ENCODE measurements at places on chromosomes 13 and 19.

DNA sequence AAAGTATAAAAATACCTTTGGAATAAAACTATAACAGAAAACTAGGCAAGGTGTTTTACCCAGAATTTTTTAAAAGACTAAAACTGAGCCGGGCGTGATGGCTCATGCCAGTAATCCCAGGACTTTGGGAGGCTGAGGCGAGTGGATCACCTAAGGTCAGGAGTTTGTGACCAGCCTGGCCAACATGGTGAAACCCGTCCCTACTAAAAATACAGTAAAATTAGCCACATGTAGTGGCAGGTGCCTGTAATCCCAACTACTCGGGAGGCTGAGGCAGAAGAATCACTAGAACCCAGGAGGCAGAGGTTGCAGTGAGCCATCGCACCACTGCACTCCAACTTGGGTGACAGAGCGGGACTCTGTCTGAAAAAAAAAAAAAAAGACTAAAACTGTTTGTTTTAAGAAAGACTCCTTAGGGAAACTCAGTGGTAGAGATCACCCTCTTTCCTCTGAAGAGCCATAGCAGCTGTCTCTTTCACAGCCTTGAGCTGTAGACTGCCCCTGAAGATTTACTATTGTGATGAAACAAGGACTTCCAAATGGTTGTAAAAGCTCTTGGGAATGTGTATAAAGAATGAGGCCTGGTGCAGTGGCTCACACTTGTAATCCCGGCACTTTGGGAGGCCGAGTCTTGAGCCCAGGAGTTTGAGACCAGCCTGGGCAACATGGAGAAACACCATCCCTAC, 14.7 kb upstream of the KCTD4 start:
- DNase-seq: no peak

DNA sequence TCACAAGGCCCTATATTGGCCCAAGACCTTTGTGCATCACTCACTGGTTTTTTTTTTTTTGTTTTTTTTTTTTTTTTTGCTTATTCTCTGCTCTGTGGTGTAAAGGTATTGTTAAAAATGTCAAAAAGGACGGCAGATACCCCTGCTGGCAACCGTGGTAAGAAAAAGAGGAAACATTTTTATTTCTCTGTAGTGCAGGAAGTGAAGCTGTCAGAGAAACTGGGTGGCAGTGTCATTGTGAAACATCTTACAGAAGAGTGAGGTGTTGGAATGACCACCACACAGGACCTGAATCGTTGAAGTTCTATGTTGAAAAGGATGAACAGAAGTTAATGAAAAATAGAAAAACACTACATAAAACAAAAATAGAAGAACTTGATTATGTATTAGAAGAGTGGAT, 346.4 kb downstream of the FGF9 start:
- DNase-seq: no peak

DNA sequence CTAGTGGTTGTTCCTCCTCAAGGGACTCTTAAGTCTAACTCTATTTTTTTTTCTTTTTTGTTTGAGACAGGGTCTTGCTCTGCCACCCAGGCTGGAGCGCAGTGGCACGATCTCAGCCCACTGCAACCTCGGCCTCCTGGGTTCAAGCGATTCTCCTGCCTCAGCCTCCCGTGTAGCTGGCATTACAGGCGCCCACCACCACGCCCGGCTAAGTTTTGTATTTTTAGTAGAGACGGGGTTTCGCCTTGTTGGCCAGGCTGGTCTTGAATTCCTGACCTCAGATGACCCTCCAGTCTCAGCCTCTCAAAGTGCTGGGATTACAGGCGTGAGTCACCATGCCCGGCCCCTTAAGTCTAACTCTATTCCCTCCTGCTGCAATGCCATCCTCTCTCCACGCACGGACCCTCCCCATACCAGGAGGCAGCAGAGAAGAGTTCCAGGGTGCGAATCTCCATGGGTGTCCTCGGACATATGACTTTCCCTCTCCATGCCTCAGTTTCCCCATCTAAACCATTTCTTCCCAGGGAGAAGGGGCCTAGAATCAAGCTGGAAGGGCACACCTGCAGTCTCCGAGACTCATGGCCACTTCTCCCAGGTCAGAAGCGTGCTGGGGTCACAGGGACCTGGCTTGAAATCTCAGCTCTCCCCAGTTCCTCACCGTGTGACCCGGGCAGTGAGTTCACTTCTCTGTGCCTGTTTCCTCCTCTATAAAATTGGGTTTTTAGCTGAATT, 6.0 kb upstream of the BCL3 start:
- no peak for DNase-seq

DNA sequence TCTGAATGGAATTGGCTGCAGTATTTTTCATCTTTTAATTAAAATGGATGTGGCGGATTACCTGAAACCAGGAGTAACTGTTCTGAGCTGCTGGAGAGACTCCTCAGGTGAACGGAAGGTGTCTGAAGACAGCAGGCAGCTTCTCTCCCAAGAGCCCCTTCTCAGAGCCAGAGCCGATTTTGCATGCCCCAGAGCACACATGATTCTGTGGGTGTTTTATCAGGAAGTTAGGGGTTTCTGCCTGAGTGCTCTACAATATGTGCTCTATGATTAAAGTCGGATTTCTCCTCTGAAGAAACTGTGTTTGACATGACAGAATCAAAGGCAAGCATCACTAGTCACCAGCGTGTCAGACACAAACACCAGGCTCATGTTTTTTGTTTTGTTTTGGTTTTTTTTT, 60.7 kb upstream of the MCF2L start:
- DNase-seq: no peak

GRCh38 chr19:17575871-17576757, 20.7 kb downstream of the COLGALT1 start:
- DNase-seq: no peak

DNA sequence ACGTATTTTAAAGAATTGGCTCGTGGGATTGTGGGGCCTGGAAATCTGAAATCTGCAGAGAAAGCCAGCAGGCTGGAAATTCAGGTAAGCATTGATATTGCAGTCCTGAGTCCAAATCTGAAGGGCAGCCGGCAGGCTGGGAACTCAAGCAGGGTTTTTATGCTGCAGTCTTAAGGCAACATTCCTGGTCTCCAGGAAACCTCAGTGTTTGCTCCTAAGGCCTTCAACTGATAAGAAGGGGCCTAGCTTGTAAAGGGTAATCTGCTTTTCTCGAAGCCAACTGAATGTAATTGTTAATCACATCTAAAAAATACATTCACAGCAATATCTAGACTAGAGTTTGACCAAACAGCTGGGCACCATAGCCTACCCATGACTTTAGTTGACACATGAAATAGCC, 154.4 kb downstream of the EFNB2 start:
- DNase-seq: no peak

DNA sequence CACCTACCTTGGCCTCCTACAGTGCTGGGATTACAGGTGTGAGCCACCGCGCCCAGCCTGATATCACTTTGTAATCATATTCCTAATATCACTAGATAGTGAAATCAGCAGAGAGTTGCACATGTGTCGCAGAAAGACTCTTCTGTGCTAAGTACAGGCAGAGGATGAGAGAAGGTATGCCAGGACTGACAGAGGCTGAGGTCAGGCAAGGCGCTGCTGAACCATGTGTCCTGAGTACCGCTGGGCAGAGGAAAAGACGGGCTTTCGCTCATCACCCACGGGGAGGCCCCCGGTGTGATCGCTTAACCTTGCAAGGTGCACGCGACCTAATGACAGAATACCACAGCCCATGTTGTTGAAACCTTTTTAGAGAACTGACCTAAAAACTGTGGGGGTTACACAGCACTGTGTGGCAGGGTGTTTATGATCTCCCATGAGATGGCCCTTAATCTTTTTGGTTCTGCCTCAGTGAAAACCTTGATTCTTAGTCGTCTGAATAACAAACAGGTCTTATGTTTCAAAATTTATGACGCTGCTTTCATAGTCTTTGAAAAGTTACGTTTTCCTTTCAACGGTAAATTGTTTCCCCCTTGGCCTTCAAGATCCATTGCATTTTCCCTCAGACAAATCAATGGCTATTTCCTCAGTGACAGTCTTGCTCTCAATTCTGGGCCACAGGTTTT, 12.2 kb downstream of the GJA3 start:
- DNase-seq: no peak

DNA sequence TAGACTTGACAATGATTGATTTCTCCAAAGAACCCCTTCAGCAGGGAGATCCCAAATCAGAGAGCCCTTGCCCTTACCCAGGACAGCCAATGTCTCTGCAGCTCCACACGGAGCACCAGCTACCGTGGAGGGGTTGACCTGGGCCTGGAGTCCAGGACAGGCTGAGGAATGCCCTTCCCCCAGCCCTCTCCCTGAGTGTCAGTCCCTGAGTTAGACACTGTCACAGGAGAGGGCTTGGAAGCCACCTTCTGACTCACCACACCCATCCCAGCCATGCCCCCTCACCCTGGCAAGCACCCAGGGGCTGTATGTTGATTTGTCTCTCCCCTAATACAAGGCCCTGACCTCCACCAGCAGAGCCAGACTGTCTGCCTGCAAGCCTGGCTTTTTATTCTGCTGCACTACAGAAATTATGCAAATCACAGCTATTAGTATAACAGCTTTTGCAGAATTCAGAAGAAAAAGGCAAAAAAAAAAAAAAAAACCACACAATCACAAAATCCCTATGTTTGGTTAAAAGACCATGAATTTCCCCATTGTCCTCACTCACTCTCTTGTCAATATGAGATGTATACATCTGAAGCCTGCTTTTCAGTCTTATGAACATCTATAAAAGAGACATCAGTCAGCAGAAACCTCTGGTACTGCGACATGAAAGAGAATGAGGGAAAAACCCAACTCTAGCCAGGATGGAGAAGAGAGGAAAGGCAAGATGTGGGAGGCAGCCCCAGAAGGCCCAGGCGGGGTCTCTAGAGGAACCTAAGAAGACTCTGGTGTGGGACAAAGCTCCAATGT, 240.7 kb downstream of the UQCRFS1 start:
- no peak for DNase-seq

- no peak for DNase-seq
Measured at GRCh38 chr19:36101550-36102327, 9.2 kb upstream of the OVOL3 start.

GRCh38 chr13:22447132-22447886, 733.5 kb upstream of the SGCG start:
- DNase-seq: no peak

GRCh38 chr13:48214519-48215121, 18.4 kb upstream of the ITM2B start:
- DNase-seq: peak; percentile 20

GRCh38 chr13:49319951-49320350, 72.2 kb downstream of the CDADC1 start:
- no peak for DNase-seq

GRCh38 chr13:114164681-114165429, 14.2 kb upstream of the CFAP97D2 start:
- DNase-seq: no peak

DNA sequence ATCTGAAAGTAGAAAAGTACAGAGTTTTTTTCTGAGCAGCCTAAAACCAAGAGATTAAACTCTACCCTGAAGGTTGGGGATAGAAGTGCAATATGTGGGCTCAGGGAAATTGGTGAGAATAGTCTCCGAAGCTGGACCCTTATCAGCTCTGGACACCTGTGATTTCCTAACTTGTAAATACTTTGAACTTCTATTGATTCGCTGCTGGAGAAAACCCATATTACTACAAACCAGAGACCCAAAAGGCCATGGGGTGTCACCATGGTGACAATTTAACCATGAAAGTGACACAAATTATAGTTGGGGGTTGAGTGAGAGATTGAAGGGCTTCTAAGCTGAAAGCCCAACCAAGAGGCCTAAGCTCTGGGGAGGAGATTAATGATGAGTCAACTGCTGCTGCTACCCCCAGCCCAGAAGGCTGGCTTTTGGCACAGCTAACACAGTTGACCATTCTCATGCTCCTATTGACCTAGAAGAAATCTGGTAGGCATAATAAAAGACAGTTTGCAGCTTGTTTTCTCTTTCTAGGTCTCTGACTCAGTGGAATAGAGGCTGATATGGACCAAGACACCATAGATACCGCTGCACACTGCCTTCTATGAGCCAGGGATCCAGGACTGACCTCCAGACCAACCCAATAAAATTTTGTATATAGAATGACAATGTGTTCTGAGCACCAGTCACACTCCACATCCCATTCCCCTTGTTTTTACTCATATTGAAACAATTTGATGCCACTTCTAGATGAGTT, 131.9 kb upstream of the FNDC3A start:
- DNase-seq: no peak

DNA sequence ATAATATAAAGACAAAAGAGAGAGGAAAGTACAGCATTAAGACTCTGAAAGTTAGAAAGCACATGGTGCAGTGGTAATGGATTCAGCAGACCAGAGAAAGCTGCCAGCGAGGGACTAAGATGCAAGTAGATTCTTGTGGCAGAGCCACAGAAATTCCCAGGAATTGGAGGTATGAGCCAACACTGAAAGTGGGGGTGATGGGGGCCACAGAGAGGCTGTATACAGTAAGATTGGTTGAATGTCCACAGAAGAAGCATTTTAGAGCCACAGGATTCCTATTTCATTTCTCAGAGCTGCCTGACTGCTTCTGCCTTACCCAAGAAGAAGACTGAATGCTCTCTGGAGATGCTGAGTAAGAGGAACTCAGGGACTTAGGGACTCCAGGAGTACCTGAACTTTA, 295.0 kb downstream of the LMO7 start:
- no peak for DNase-seq

DNA sequence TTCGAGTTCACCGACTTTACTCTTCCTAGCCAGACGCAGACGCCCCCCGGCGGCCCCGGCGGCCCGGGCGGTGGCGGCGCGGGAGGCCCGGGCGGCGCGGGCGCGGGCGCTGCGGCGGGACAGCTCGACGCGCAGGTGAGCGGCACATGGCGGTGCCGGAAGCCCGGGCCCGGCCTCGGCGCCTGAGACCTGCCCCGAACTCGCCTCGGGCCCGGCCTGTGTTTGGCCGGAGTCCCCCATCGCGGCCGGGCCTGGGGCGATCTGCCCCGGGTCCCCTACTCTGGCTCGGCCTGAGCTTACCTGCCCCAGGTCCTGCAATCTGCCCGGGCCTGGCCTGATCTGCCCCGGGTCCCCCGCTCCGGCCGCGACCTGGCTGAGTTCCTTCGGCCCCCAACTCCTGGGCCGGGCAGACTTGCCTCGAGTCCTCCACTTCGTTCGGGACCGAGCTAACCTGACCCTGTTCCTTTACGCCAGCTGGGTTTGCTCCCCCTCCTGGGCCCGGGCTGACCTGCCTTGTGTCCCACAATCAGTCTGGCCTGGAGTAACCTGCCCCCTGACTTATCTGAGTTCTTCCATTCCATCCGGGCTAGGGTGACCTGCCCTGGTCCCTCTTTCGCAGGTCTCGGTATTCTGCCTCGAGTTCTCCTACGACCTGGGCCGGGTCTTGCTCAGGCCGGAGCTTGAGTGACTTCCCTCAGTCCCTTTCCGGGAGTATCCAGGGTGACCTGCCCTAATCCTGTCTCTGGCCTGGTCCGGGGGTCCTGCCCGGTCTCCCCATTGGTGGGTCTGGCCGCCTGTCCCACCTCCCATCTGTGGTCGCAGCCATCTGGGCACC, 764 bp downstream of the UPF1 start:
- DNase-seq: no peak

- no peak for DNase-seq
Measured at GRCh38 chr13:111526922-111527321, 206.5 kb downstream of the TEX29 start.

DNA sequence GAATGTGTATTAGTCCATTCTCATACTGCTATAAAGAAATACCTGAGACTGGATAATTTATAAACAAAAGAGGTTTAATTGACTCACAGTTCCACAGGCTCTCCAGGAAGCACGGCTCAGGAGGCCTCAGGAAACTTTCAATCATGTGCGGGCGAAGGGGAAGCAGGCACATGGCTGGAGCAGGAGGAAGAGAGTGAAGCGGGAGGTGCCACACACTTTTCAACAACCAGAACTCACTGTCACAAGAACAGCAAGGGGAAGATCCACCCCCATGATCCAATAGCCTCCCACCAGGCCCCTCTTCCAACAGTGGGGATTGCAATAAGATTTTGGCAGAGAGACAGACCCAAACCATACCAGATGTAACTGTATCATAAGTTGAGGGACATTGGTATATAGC, 72.7 kb downstream of the IRS2 start:
- DNase-seq: no peak
